ENCODE measurements at places on chromosomes 12 and 14. TPM values are rescaled to one million over a fixed set of nuclear protein-coding genes. Genes with fewer than 3 reads are reported as not detected.

GRCh38 chr14:67532998-67533753 lies at the start of gene PLEKHH1:
PLEKHH1 (plus strand) TSS chr14:67533290; CDS start chr14:67541868, 8,578 bp downstream.
- peak; percentile 90 for DNase-seq

- DNase-seq: peak; percentile 65
Observed at GRCh38 chr12:14892726-14893505, 7.3 kb upstream of the MGP start.

METAP2 gene
- polyA plus RNA-seq: 55.4 TPM

DNA sequence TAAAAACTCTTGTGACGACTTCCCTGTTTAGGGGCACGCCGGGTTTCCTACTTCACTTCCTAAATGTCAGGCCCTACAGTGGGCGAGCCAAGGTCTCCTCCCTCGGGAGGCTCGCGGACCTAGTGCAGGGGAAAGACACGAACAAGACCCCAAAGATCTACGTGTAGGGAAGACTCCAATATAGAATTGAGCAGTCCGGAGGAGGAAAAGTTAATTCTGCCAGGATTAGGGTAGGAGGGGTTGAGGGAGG lies 564 bp downstream of the ATXN3 start:
- DNase-seq: peak; percentile 69

ZNF10 gene
- 18.6 TPM for polyA plus RNA-seq

GRCh38 chr12:57009949-57010626 lies 3.7 kb upstream of the ZBTB39 start:
- DNase-seq: no peak

TMEM30B gene
- polyA plus RNA-seq: 1.9 TPM

GRCh38 chr14:22508150-22508457 lies 80.9 kb downstream of the DAD1 start:
- no peak for DNase-seq
